ENCODE measurements at places on chromosomes 2 and 18.

- no peak for DNase-seq
Observed at GRCh38 chr2:217820904-217821303, 181.9 kb downstream of the TNS1 start.

DNA sequence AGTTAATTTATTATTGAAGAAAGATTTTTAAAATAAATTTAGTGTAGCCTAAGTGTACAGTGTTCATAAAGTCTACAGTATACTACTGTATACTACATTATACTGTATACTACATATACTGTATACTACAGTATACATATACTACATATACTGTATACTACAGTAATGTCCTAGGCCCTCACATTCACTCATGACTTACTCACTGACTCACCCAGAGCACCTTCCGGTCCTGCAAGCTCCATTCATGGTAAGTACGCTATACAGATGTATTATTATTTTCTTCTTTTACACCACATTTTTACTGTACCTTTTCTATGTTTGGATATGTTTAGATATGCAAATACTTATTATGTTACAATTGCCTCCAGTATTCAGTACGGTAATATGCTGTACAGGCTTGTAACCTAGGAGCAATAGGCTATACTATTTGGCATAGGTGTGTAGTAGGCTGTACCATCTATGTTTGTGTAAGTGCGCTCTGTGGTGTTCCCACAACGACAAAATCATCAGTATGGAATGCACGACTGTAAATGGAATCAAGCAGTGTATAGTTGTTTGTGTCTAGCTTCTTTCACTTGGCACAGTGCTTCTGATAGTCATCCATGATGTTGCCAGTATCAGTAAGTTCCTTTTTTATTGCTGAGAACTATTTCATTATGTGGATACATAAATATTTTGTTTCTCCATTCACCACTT lies 245.7 kb downstream of the MTX2 start:
- no peak for DNase-seq

GRCh38 chr2:240817496-240818292 lies 2.3 kb downstream of the KIF1A start:
- no peak for DNase-seq

GRCh38 chr18:59719544-59720181 lies 22.4 kb upstream of the CCBE1 start:
- peak; percentile 29 for DNase-seq

DNA sequence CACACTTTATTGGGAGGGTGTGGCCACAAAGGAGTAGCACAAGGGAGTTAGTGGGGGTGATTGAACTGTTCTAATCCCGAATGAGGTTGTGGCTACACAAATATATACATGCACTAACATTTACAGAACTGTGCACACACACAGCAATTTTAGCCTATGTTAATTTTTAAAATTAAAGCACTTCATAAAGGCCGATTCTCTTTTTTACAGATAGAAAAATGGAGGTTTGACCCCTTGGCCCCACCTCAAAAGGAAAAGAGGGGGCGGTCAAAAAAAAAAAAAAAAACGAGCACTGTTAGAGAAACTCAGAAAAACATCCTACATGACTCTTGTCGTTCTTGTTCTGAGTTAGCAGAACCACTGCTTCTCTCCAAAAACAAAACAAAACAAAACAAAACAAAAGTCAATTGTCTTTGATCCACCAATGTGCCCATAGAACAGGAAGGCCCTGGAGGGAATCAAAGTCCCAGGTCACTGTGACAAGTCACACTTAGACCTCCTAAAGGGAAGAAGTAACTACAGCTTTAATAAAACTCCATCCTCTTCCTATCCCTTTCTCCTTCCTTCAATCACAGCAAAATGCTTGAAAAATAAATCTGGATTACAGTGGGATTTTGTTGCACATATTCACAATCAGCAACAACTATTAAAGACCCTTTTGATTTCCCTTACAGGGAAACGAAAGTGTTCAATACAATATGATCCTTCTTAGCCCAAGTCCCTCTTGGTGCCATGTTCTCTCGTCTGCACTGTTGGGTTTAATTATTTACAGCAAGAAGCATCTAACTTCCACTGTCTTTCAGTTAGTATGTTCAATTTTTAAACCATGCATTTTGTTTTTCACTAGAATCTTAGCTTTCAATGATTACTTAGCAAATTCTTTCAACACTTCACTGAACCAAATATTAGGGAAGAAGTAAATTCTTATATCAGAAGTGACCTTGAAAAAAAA lies 16.6 kb downstream of the LRP2 start:
- DNase-seq = no peak

DNA sequence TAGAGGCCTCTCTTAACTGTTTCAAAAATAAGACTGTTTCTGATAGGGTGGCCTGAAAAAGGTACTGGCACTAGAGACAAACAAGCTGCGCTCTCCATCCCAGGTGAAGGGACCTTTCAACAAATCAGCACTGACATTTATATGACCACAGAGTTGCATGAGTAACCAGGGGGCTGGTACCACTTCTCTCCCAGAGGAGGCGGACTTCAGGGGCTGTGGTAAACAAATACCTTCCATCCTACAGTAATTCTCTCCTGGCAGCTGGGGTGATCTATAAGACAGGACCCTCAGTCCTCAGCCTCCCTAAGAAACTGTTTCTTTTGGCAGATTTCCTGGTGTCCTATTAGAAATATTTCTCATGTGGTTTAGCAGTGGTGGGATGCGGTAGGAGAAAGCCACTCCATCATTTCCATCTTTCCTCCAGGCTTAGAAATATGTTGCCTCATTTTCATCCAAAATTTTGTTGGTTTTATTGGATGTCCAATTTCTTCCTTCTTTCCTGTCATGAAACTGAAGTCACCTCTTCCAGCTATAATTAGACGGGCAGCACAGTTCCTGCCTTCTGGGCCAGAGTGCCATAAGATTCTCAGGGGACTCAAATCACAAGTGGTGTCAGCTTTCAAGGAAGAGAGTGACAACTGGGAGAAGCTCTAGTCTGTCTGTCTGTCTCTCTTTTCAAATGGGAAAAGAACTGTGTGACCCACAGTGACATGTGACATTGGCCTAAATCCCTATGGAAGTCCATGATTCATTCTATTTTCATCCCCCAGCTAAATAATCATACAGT lies 96.4 kb downstream of the CYRIA start:
- no peak for DNase-seq

GRCh38 chr2:8628179-8628865 lies 53.5 kb upstream of the ID2 start:
- no peak for DNase-seq

- DNase-seq = no peak
Observed at GRCh38 chr18:58584200-58585127, 44.4 kb downstream of the ALPK2 start.

DNA sequence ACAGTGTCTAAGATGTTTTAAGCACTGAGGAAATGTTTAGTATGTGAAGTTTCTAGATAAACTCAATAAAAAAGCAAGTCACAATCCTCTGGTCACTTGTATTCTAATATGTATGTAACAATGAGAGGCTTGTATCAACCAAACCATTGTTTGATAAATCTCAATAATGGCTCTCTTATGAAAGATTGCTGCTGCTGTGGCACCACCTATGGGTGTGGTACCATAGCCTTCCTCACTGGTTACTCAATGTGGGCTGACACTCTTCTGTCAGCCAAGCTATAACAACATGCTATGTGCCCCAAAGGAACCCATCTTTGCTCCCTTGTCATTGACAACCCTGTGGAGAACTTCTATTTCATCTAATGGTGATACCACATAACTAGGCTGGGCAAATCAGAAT lies 12.6 kb upstream of the RAB1A start:
- no peak for DNase-seq

DNA sequence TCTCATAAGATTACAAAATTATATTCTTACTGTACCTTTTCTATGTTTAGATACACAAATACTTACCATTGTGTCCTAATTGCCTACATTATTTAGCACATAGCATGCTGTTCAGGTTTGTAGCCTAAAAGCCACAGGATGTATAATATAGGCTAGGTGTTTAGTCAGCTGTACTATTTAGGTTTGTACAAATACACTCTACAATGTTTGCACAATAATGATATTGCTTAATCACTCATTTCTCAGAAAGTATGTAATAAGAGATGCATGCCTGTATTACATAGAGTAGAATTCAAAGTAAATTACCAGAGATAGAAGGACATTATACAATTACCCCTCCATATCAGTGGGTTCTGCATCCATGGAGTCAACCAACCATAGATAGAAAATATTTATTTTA lies 201.1 kb upstream of the COL3A1 start:
- peak; percentile 59 for DNase-seq

DNA sequence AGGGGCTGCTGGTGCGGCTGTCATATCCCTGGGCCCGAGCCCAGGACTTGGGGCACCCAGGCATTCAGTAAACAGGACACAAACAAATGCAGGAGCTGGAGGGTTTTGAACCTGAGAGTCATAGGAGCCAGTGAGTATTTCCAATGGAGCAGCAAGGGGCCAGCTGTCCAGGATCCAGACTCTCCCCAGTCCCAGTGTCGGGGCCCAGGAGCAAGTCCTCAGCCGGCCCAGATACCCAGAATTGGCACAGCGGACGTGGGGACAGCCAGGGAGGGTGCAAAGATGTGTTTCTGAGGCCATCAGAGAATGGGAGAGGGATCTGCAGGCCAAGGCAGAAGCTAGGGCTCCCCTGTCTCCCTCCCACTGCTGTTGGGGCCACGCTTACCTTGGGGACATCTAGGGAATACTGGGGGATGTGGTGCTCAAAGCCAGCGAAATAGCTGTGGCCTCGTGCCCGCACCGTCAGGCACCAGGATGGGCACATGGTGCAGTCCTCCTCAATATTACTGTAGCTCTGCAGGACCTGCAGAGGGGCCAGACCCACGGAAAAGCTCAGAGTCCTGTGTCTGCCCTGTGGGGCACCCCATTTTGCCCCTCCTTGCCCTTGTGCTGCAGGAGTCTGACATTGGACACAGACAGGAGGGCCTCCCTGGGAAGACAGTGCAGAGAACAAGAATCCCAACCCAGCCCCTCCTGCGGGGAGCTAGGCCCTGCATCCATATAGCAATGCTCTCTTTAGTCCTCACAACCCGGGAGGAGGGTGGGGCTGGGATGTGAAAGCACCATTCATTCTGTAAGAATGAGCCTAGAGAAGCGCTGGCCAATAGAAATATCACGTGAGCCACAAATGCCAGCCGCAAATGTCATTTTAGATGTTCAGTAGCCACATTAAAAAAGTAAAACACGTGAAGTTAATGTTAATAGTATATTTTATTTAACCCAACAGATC lies 15.4 kb downstream of the CFAP65 start:
- DNase-seq = no peak

DNA sequence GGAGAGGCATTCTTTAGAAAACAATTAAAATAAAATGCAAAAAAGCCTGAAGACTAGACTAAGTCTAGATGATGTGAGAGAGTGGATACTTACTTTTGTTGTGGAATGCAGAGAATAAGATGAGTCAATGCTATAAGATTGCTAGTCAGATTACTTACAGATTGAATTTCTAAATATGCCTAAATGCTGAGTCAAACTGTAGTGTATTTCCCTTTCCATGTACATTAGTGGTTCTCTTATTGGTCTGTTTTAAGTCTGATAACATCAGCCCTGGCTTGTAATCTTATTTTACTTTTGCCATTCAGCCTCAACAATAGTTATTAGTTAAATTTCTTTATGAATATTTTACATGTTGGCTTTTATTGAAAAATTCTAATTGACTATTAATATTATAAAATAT lies 702.7 kb downstream of the SOCS6 start:
- no peak for DNase-seq
